ENCODE measurements at places on chromosomes 11 and 22.
A peak's percentile ranks its signal among the peaks of the same experiment; 100 is the strongest.

DNA sequence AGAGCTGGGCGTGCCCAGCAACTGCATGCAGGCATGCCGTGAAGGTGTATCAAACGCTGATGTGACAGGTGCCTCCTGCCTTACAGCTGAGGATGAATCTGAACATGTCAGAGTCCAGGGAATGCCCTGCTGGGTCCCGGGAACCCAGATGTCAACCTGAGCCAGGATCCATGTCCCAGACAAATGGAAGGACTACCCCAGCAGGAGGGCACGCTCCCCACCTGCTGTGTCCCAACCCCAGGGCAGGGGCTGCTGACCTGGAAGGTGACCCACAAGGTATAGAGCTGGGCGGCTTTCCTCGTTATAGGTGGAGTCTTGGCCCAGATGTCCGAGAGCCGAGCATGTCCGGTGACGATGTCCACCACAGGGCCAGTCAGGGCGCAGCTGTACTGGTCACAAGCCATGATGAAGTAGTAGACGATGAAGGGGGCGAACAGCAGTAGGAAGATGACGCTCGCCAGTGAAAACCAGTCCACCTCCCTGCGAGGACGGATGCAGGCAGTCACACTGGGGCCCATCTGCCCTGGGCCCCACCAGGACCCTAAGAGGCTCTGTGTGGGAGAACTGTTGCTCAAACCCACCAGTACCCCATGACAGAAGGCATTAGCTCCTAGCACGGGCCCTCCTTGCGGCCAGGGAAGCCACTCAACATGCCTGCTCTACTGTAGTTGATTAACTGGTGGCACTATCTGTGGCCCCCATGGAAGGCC, 4.3 kb downstream of the DHCR7 start:
- DNase-seq = no peak

- DNase-seq = no peak
Observed at GRCh38 chr11:125157953-125158680, 6.4 kb upstream of the PKNOX2 start.

DNA sequence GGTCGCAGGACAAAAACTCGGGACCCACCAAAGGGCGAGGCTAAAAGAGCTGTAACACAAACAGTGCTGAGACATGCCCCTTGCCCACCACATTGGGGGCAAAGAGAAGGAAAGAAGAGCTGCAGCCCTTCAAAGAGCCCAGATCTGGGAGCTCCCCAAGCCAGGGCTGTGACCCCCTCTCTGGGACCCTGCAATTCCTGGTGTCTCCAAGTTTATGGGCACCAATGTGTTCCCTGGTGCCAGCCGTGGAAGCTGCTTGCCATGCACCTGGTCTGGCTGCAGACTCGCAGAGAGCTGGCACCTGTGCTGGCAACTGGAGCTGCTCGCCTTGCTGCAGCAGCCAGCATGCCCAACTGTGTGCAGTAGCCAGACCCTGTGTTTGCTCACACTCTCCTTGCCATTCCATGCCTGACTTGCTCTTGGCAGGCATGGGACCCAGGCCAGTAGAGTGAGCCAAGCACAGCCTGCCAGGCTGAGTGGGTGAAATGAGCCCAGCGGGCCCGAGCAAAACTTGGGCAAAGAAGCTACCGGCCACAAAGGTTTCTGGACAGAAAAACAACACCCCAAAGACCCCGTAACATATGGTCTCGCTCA, 16.0 kb downstream of the RRP8 start:
- DNase-seq = no peak

GRCh38 chr11:68321293-68322051, 9.1 kb downstream of the LRP5 start:
- no peak for DNase-seq

GRCh38 chr11:11995601-11996000, 12.8 kb downstream of the DKK3 start:
- no peak for DNase-seq

- DNase-seq = no peak
Observed at GRCh38 chr22:42066126-42066761, 4.4 kb downstream of the NAGA start.

DNA sequence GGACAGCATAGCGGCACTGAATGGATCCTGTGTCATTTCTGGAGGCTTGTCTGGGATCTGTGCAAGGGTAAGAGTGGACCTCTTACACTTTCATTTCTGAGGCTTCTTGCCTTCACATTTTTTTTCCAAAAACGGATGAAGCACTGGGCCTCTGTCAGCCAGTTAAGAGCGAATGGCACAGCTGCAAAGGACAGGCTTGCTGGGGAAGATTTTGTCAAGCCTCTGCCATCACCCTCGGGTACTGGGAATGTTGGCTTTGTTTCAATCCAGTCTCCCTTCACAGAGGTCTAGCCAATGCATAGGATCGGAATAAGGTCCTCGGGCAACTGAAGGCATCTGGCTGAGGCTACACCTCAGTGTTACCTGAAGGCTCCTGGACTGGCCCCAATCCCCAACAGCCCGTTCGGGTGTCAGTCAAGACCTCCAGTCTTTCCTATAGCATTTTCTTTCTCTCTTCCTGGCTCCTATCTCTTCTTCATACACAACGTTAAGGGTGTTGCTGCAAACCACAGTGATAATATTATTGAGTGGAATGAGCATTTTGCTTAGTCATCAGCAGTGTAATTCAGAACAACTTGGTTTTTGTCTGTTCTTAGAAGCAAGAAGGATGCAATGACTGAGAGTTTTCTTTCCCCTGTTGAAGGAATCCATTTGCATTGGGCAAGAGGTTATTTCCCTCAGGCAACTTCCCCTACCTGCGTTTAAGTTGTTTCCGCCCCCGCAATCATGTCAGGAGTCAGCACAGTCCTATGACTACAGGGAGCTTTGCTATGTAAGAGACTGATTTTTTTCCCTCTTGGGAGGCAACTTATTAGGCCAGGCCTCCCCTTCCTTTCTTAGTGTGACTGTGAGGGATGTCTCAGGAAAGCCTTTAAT, 22.8 kb downstream of the NPAT start:
- DNase-seq = no peak

DNA sequence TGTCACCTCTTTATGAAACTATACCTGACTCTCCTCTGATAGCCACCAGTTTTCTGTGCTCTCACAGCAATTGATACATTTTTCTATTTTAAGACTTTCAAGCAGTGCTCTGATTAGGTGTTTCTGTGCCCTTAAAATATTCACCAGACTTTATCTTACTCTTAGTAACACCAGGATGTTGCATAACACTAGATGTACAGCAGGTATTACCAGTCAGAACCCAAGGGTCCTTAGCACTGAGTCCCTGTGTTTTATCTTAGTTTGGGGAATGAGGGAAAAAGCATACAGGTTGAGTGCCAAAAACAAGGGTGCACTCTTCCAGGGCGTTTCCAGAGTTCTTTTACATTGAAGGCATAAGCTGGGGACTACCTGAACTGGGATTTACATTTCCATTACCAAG, 51.4 kb downstream of the COPB1 start:
- no peak for DNase-seq

DNA sequence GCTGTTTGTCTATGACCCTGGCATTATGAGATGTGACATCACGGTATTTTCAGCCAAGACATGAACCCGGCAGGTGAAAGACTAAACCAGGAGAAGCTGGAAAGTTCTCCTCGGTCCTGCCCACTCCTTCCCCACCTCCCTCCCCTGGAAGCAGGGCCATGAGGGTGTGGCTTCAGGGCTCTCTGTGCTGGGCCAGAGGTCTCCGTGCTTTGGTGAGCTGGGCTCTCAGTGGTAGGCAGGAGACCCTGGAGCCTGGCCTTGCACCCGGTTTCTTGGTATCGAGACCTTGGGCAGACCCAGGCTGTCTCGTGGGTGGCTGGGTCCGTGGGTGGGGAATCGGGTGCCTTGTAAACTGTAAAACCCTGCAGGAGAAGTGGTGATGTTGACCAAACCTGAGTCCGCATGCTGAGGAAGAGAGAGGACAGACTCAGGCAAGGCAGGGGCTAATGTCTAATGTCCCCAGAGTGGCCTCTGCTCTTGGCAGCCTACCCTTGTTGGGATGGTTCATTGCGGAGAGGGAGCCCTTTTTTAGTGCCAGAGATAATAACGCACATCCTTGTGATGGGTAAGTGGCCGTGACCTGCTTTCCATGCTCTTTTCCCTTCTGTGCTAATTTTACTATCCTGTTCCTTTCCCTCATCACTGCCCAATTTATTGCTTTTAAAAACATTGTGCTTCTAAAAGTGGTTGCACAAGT, 48.6 kb upstream of the PARVG start:
- DNase-seq = peak; percentile 47

DNA sequence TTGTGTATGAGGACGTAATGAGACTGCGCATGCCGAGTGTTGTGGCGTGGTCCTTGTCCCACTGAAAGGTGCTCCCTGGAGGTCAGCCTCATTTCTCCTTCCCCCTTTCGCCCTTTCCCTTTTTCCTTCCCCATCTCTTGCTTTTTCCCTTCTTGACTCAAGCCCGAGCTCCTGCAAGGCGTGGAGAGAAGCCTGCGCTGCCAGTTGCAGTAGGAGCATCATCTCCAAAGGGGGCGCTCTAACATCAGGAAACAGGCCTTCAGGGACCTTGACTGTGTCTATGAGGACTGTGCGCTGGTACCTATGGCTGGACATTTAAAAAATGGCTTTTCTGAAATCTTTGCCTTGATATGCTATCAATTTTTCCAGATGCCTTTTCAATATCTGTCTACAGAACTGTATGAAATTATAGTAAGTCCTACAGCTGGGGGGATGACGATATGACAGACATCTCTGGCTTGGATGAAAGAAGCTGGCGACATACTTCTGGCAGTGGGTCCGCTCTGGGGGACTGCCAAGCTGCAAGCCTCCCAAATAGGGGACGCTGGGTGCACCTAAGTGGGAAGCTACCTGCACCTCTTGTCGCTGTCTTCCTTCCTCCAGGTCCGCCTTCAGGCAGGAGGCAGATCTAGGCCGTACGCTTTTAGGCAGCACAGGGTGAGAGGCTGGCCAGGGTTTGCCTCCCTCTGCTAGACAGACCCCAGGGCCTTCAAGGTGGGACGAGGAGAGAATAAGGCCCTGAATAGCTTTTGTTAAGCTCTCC, 96.5 kb downstream of the NXPE2 start:
- DNase-seq = no peak

GRCh38 chr11:131889146-131889577, 518.7 kb downstream of the NTM start:
- no peak for DNase-seq

DNA sequence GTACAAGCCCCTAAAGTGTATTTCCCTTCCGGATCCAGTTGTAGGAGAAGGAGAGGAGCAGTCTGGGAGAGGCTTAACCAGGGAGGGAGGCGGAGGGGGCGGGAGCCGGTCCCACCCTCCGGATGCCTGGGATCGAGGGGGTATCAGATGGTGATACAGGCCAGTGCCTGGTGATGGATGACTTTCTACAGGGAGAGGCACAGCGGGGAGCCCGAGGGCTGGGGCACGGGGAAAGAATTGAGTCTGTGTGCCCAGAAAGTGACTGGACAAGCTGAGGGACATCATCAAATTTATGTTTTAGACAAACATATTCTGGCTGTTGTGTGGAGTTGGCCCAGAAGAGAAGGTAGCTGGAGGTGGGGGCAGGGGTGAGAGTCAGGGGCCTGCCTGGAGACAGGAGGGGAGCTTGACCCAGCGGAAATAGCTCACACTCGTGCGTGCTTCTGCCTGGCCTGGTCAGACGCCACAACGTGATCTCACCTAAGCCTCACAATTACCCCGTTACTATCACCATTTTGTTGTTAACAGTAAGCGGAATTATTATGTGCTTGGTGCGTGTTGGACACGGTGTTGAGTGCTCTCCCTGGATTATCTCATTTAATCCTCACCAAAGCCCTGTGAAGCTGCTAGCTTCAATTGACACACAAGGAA, 42.4 kb downstream of the AMPD3 start:
- DNase-seq = no peak

GRCh38 chr11:58769308-58769707, 37.6 kb upstream of the GLYAT start:
- DNase-seq = no peak

DNA sequence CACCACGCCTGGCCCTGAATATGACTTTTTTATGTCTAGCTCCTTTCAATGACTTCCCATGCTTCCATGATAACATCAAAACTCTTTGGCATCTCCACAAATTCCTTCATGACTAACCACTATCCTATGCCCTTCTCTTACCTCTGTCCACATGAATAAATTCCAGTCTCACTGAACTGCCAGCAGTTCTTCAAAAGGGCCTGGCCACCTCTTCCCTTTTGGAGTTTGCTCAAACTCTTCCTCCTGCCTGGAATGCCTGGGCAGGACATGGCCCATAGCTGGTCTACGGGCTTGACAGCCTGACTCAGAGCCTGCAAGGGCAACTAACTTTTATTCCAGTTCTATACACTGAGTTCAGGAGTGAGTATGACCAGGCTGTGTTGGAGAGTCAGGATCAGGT, 41.8 kb upstream of the ZBTB16 start:
- no peak for DNase-seq

- DNase-seq = no peak
Observed at GRCh38 chr22:30222321-30222720, 24.2 kb downstream of the LIF start.

- no peak for DNase-seq
Observed at GRCh38 chr11:102138223-102138622, 28.0 kb downstream of the YAP1 start.

- no peak for DNase-seq
Observed at GRCh38 chr11:113873236-113873626, 2.1 kb downstream of the USP28 start.

- no peak for DNase-seq
Observed at GRCh38 chr22:45968003-45968650, 8.8 kb downstream of the WNT7B start.

- no peak for DNase-seq
Observed at GRCh38 chr11:36030731-36031281, 86.9 kb downstream of the LDLRAD3 start.

Data from upper lobe of right lung (tissue), 1 donor.